Stimulated activated memory B cell treated with anti-CD40 and anti-IgM and Interleukin-4, amounts not matched to agents 10 μg/mL and 1 μg/mL and 100 μg/mL, for 72 hours (primary cell): ENCODE measurements at places on chromosomes 6 and 20.

- no peaks in the 10 kb centered on the region for H3K36me3 ChIP-seq
- no peak for ATAC-seq
- peaks cover 30% of the 10 kb centered on the region for H3K27me3 ChIP-seq
- H3K27ac ChIP-seq: no peak overlapping the region
These were observed 10.6 kb upstream of the FAM110A start for GRCh38 chr20:822651-823573.

- H3K27me3 ChIP-seq: no peaks in the 10 kb centered on the region
- H3K4me3 ChIP-seq: no peak overlapping the region
- H3K36me3 ChIP-seq: no peaks in the 10 kb centered on the region
- H3K27ac ChIP-seq: no peak overlapping the region
- H3K4me1 ChIP-seq: peaks cover 10% of the 10 kb centered on the region
- ATAC-seq: peak; percentile 50
These were observed 62.5 kb upstream of the TOP1 start for GRCh38 chr20:40966103-40966502.

- H3K27me3 ChIP-seq: peaks cover 34% of the 10 kb centered on the region
- no peak for ATAC-seq
- no peak overlapping the region for H3K4me3 ChIP-seq
- H3K27ac ChIP-seq: no peak overlapping the region
- H3K36me3 ChIP-seq: no peaks in the 10 kb centered on the region
These were observed 129.3 kb upstream of the STMND1 start for GRCh38 chr6:16972535-16972934.

- peaks cover 21% of the 10 kb centered on the region for H3K27me3 ChIP-seq
- H3K4me1 ChIP-seq: peaks cover 13% of the 10 kb centered on the region
- H3K27ac ChIP-seq: peak overlapping the region; percentile 72
- peaks cover 18% of the 10 kb centered on the region for H3K36me3 ChIP-seq
- no peak for ATAC-seq
These were observed 22.3 kb upstream of the RPP40 start for GRCh38 chr6:5025911-5026819.

DNA sequence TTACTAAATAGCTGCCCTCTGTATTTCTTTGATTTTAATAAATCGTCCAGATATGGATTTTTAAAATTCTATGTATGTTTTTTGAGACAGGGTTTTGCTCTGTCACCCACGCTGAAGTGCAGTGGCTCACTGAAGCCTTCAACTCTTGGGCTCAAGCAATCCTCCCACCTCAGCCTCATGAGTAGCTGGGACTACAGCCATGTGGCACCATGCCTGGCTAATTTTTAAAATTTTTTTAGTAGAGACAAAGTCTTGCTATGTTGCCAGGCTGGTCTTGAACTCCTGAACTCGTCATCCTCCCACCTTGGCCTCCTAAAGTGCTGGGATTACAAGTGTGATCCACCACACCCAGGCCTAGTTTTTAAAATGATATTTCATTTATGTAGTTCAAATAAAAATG is 47.4 kb upstream of the DDR1 start:
- peaks cover 15% of the 10 kb centered on the region for H3K27me3 ChIP-seq
- H3K36me3 ChIP-seq: no peaks in the 10 kb centered on the region
- no peak for ATAC-seq

DNA sequence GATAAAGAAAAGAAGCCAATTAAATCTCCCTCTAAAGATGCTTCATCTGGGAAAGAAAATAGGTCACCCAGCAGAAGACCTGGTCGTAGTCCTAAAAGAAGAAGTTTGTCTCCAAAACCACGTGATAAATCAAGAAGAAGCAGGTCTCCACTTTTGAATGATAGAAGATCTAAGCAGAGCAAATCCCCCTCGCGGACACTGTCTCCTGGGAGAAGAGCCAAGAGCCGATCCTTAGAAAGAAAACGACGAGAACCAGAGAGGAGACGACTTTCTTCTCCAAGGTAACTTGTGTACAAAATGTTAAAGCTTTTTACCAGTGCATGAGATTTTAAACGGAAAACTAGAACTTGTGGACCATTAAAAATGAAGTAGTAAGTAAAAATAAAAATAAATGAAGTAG is 46.5 kb downstream of the FAM217A start:
- no peak for ATAC-seq
- H3K36me3 ChIP-seq: peaks cover 50% of the 10 kb centered on the region
- H3K4me3 ChIP-seq: no peak overlapping the region
- peak overlapping the region; percentile 6 for H3K27ac ChIP-seq
- no peaks in the 10 kb centered on the region for H3K27me3 ChIP-seq

GRCh38 chr6:22421198-22421597 is 124.4 kb upstream of the PRL start:
- no peak for ATAC-seq
- no peaks in the 10 kb centered on the region for H3K4me1 ChIP-seq
- no peak overlapping the region for H3K4me3 ChIP-seq
- no peaks in the 10 kb centered on the region for H3K27me3 ChIP-seq

DNA sequence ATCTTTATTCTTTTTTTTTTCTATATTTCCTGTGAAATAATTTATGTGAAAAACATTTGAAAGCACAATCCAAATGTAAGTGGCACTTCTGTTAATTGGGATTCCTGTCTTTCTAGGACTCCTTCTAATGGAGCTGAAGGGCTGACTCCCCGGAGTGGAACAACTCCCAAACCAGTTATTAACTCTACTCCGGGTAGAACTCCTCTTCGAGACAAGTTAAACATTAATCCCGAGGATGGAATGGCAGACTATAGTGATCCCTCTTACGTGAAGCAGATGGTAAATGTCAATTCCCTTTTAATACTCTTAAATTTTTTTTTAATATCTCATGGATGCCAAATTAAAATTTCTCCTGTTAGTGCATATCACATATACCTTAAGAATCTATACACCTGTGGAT is 35.0 kb downstream of the CDC5L start:
- no peak for ATAC-seq
- peaks cover 63% of the 10 kb centered on the region for H3K36me3 ChIP-seq
- H3K27me3 ChIP-seq: no peaks in the 10 kb centered on the region
- no peak overlapping the region for H3K4me3 ChIP-seq
- no peaks in the 10 kb centered on the region for H3K4me1 ChIP-seq
- no peak overlapping the region for H3K27ac ChIP-seq

GRCh38 chr6:56961151-56961550 is 6.2 kb downstream of the BEND6 start:
- no peak overlapping the region for H3K4me3 ChIP-seq
- no peaks in the 10 kb centered on the region for H3K4me1 ChIP-seq
- ATAC-seq: no peak
- no peak overlapping the region for H3K27ac ChIP-seq
- no peaks in the 10 kb centered on the region for H3K36me3 ChIP-seq

DNA sequence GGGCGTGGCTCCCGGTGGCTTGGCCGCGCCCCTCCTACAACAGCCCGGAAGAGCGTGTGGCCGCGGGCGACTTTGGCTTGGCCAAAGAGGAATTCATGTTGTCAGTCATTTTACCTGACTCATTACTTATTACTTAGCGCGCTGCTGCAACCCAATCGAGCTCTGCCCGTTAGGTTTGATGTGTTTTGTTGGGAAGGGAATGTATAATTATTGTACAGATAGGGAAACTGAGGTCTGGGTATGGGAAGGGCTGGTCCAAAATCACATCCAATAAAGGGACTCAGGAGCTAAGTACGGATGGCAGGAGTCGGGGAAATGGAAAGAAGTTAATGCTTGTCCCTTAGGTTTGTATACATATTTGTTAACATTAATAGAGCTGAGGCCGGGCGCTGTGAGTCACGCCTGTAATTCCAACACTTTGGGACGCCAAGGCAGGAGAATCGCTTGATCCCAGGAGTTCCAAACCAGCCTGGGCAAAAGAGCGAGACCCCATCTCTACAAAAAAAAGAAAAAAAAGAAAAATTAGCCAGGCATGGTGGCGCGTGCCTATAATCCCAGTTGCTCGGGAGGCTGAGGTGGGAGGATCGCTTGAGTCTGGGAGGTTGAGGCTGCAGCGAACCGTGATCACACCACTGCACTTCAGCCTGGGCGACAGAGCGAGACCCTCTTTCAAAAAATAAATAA is 639 bp upstream of the ZNF335 start:
- no peaks in the 10 kb centered on the region for H3K27me3 ChIP-seq
- H3K4me3 ChIP-seq: peak overlapping the region; percentile 88
- ATAC-seq: no peak
- peaks cover 5% of the 10 kb centered on the region for H3K36me3 ChIP-seq
- peaks cover 36% of the 10 kb centered on the region for H3K4me1 ChIP-seq

DNA sequence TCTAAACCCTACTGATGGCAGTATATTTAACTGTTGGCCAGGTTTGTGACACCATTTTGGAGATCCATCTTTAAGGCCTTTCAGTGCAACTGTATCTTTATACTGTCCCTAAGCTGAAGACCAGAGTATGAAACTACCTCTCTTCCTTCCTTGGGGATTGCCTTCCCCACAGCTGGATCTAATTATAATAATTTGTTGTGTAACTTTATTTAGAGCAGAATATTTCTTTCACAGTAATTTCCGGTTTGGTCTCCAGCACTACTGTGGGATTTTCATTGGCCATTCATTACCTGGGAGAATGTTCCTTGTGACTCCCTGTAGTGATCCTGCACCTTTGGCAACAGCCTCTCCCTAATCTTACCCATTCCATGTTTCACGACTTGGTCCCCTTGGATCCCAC is 75.2 kb downstream of the AKAP7 start:
- H3K27me3 ChIP-seq: no peaks in the 10 kb centered on the region
- peaks cover 6% of the 10 kb centered on the region for H3K36me3 ChIP-seq
- H3K4me3 ChIP-seq: no peak overlapping the region
- ATAC-seq: no peak

- no peak overlapping the region for H3K4me3 ChIP-seq
- no peak overlapping the region for H3K27ac ChIP-seq
- no peak for ATAC-seq
- no peaks in the 10 kb centered on the region for H3K27me3 ChIP-seq
- H3K4me1 ChIP-seq: no peaks in the 10 kb centered on the region
- H3K36me3 ChIP-seq: no peaks in the 10 kb centered on the region
These were observed 47.9 kb downstream of the HDDC2 start for GRCh38 chr6:125253881-125254280.

DNA sequence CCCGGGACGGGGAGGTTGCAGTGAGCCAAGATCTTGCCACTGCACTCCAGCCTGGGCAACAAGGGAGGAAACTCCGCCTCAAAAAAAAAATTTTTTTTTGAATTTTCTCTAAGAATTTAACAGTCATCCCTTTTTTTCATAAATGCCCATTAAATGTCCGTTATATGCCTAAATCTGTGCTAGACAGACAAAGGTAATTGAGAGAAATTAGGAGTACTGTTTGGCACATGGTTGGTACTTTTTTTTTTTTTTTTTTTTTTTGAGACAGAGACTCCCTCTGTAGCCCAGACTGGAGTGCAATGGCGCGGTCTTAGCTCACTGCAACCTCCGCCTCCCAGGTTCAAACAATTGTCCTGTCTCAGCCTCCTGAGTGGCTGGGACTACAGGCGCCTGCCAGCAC is 1.7 kb downstream of the PCMT1 start:
- peak overlapping the region; percentile 82 for H3K4me3 ChIP-seq
- H3K27ac ChIP-seq: no peak overlapping the region
- H3K27me3 ChIP-seq: no peaks in the 10 kb centered on the region
- peaks cover 41% of the 10 kb centered on the region for H3K4me1 ChIP-seq

GRCh38 chr20:19975436-19975799 is 41.7 kb upstream of the NAA20 start:
- peaks cover 5% of the 10 kb centered on the region for H3K36me3 ChIP-seq
- no peak overlapping the region for H3K27ac ChIP-seq
- no peaks in the 10 kb centered on the region for H3K4me1 ChIP-seq
- H3K27me3 ChIP-seq: no peaks in the 10 kb centered on the region
- no peak for ATAC-seq

GRCh38 chr20:5447188-5447587 is 130.4 kb upstream of the PROKR2 start:
- no peaks in the 10 kb centered on the region for H3K36me3 ChIP-seq
- no peak overlapping the region for H3K4me3 ChIP-seq
- H3K27me3 ChIP-seq: peaks cover 23% of the 10 kb centered on the region
- ATAC-seq: no peak
- no peak overlapping the region for H3K27ac ChIP-seq

GRCh38 chr6:27133281-27134227 is 113.9 kb upstream of the PRSS16 start:
- H3K27ac ChIP-seq: no peak overlapping the region
- ATAC-seq: peak; percentile 58
- H3K36me3 ChIP-seq: peaks cover 14% of the 10 kb centered on the region

- H3K27me3 ChIP-seq: peaks cover 16% of the 10 kb centered on the region
- no peak for ATAC-seq
- no peak overlapping the region for H3K4me3 ChIP-seq
- H3K4me1 ChIP-seq: no peaks in the 10 kb centered on the region
- H3K27ac ChIP-seq: no peak overlapping the region
These were observed 684.8 kb downstream of the DHX35 start for GRCh38 chr20:39646874-39647413.

DNA sequence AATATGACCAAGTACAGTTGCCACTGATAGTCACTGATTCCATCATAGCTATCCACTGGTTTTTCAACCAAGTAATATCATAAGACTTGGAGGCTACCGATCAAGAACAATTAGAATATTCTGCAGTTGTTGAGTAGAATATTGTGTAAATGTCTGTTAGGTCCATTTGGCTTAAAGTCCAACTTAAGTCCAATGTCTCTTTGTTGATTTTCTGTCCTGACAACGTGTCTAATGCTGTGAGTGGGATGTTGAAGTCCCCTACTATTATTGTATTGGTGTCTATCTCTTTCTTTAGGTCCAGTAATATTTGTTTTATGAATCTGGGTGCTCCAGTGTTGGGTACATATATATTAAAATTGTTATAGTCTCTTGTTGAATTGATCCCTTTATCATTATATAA is 13.9 kb downstream of the ARFGEF3 start:
- H3K4me3 ChIP-seq: no peak overlapping the region
- H3K27me3 ChIP-seq: peaks cover 11% of the 10 kb centered on the region
- ATAC-seq: no peak
- peaks cover 5% of the 10 kb centered on the region for H3K36me3 ChIP-seq

GRCh38 chr6:35969646-35970045 is 48.7 kb upstream of the SRPK1 start:
- no peaks in the 10 kb centered on the region for H3K27me3 ChIP-seq
- H3K27ac ChIP-seq: no peak overlapping the region
- H3K36me3 ChIP-seq: no peaks in the 10 kb centered on the region

DNA sequence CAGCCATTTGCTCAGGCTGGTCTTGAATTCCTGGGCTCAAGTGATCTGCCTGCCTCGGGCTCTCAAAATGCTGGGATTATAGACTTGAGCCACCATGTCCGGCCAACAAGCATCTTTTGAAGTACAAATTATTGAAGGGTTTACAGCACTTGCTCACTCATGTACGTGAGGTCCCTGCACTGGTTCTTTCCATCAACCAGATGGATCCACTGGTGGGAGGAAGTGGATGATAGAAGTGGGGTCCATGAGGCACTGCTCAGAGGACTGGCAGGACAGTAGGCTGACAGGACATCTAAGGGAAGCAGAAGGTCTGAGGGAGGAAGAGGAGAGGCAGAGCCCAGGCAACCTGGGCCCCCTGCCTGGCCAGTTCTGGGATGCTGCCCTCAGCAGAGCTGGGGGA is 109.2 kb upstream of the NXT1 start:
- peaks cover 3% of the 10 kb centered on the region for H3K4me1 ChIP-seq
- ATAC-seq: no peak
- H3K27ac ChIP-seq: no peak overlapping the region
- H3K36me3 ChIP-seq: no peaks in the 10 kb centered on the region
- no peaks in the 10 kb centered on the region for H3K27me3 ChIP-seq
